ENCODE measurements at places on chromosomes 16 and 17. TPM values are rescaled to one million over a fixed set of nuclear protein-coding genes. Genes with fewer than 3 reads are reported as not detected.
A peak's percentile ranks its signal among the peaks of the same experiment; 100 is the strongest.

The C17orf78 gene
- polyA plus RNA-seq = not detected

The ZFPM1 gene
- 1.7 TPM for polyA plus RNA-seq

The TBC1D24 gene
- polyA plus RNA-seq = 30.0 TPM

GRCh38 chr17:72590382-72590781 lies 469.6 kb downstream of the SOX9 start:
- DNase-seq = no peak

DNA sequence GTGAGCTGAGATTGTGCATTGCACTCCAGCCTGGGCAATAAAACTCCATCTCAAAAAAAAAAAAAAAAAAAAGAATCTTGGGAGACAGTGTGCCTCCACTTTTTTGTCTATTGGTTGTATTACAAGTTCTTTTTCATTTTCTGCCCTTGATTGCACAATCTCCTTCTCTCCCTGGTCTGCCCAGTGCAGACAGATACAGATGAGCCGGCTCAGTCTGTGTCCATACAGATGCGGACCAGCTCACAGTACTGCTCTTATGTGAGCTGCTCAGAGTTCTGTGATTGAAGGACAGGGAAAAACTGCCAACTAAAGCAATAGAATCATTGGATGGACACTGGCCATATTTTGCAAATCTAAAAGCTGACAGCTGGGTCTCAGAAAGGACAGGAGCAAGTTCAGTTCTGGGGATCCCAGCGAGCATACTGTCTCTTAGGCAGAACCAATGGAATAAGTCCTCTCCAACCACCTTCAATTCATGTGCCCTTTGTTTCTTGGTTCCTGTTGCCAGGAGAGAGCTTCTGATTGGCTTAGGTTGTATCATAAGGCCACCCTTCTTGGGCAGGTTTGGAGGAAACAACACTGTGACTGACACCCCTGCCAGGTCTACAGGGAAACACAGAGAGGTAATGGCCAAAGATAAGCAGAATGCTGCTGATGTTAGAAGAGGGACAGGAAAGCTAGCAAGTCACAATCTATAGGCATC lies 495.6 kb upstream of the HSBP1 start:
- DNase-seq = no peak

- DNase-seq = no peak
These were observed 208.9 kb upstream of the CHMP6 start for GRCh38 chr17:80782536-80783427.

GRCh38 chr17:57281887-57282286 lies 25.6 kb downstream of the MSI2 start:
- no peak for DNase-seq

GRCh38 chr16:69463876-69464275 lies 39.5 kb downstream of the CYB5B start:
- no peak for DNase-seq

DNA sequence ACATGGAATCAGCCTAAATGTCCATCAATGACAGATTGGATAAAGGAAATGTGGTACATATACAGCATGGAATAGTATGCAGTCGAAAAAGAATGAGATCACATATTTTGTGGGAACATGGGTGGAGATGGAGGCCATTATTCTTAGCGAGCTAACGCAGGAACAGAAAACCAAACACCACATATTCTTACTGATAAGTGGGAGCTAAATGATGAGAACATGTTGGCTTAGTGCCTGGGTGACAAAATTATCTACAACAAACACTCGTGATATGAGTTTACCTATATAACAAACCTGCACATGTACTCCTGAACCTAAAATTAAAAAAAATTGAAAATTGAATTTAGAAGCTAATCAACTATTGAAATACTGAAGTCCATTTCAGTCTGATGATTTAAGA lies 6.1 kb downstream of the ANKS4B start:
- DNase-seq = no peak

DNA sequence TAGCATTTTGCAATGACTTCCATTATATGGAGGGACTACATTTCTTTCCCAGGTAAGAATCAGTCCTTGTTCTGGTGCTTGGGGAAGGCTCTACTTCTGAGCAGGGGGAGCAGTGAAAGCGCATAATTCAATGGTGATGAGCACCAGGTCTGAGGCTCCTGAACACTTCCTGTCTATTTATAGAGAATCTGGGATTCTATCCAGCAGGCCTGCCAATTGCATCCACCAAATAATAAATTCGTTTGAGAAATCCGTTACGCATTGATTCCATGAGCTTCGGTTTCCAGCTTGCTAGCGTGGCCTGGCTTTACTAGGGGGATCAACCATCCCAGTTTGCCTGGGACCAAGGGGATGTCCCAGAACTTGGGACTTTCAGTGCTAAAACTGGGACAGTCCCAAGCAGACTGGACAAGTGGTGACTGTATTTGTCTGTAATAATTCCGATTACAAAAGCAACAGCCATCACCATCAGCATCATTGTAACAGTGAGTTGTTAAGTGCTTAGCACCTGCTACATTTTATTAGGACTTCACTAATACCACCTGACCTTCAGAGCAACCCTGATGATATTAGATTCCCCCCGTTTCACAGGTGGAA lies 349.9 kb downstream of the MAF start:
- DNase-seq = peak; percentile 80

GRCh38 chr16:10111156-10111761 lies 71.0 kb downstream of the GRIN2A start:
- DNase-seq = no peak

- DNase-seq = no peak
These were observed 228.8 kb upstream of the AXIN2 start for GRCh38 chr17:65790241-65790640.

DNA sequence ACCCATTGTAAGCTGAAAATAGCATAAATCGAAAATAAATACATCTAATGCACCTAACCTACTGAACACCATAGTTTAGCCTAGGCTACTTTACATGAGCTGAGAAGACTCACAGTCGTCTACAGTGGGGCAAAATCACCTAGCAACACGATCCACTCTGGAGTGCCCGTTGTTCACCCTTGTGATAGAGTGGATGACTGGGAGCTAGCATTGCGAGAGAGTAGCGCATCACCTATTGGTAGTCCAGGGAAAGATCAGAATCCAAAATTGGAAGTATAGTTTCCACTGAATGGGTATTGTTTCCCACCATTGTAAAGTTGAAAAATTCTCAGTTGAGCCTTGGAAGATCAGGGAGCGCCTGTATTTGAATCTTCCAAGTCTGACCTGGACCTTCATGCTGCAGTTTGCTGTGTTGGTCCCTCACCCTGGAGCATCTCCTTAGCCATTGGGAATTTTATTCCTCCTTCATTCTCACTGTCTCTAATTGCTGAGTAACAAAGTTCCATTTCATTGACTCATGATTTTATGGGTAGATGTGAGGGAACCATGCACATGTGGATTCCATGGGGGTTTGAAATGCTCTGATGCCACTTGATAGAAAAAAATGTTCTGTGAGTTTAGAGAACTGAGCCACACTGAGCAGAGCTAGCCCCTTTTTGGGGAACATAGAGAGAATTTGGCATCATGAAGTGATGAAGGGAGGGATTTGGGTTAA lies 19.6 kb downstream of the AKAP1 start:
- DNase-seq = no peak

- peak; percentile 88 for DNase-seq
These were observed at the start of gene TPPP3 for GRCh38 chr16:67393111-67393787. Gene TPPP3 (minus strand): TSS chr16:67393498. CDS start chr16:67391111, 2,387 bp downstream.

DNA sequence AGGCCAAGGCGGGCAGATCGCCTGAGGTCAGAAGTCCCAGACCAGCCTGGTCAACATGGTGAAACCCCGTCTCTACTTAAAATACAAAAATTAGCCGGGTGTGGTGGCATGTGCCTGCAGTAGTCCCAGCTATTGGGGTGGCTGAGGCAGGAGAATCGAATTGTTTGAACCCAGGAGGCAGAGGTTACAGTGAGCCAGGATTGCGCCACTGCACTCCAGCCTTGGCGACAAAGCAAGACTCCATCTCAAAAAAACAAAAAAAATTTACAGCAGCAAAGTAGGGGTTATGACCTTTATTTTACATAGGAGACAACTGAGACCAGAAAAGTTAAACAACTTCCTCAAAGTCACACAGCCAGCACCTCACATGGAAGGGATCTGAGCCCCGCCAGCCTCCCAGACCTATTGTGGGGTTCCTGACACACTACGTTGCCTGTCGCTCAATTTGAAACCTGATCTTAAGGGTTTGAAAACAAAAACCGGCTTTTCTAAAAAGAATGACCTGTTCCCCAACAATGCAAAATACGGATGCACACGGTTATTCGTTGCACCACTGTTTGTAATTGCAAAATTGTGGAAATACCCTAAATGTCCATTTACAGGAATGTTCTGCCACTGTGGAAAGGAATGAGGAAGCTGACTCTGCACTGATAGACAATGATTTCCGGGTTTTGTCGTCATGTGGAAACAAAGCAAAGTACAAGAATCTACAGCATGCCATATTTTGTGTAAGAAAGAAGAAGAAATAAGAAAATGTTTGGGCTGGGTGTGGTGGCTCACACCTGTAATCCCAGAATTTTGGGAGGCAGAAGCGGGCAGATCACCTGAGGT lies 77.2 kb downstream of the CNGB1 start:
- DNase-seq = no peak

- peak; percentile 73 for DNase-seq
These were observed 934 bp downstream of the MAFG start for GRCh38 chr17:81926451-81927151.
